WERI-Rb-1 (cell line): ENCODE measurements at places on chromosomes 4 and X.

GRCh38 chrX:6313356-6313755 lies 84.7 kb upstream of the NLGN4X start:
- no peak for DNase-seq

DNA sequence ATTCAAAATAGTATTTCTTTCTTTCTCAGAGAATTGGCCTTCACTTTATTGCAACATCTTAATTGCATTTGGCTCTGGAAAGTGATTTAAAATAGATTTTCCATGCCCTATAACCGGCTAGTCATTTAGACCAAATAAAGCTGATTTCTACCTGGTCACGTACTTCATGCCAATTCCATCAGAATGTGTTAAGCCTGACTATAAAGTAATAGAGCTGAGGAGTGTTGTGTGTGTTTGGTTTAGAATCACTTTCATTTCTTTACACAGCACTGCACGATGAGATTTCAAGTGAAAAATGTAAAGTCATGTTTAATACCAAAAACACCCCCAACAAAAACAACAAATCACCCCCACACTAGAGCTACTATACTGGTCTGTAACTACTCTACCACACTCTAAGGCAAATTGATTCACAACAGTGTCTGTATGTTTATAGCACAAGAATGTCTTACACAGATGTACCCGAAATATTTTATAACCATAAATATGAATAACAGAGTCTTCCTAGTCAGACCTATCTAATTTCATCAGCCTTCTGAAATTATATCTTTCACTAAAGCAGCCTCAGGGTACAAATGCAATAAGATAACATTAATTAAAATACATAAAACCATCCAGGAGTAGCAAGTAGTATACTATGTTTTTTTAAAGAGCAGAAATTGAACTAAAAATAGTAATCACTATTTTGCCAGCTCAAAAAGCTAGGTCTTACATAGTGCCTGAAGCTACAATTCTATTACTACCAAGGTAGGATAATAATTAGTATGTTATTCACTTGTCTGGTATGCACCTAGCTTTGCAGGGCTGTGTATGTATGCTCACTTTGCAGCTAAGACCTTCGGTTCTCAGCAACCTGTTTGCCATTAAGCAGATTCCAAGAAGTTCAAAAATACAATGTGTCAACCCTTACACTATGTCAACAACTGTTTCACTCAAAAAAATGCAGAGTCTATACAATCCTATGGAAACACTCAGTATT lies 28.4 kb downstream of the APBB2 start:
- DNase-seq: no peak

- no peak for DNase-seq
These were observed 159.2 kb upstream of the NDST4 start for GRCh38 chr4:115272594-115272993.

GRCh38 chr4:173919196-173919595 lies 364.3 kb downstream of the FBXO8 start:
- DNase-seq: no peak

GRCh38 chr4:34720571-34720970 lies 1523.7 kb downstream of the ARAP2 start:
- DNase-seq: no peak

- no peak for DNase-seq
These were observed 18.3 kb upstream of the RPS6KA3 start for GRCh38 chrX:20284992-20285391.

DNA sequence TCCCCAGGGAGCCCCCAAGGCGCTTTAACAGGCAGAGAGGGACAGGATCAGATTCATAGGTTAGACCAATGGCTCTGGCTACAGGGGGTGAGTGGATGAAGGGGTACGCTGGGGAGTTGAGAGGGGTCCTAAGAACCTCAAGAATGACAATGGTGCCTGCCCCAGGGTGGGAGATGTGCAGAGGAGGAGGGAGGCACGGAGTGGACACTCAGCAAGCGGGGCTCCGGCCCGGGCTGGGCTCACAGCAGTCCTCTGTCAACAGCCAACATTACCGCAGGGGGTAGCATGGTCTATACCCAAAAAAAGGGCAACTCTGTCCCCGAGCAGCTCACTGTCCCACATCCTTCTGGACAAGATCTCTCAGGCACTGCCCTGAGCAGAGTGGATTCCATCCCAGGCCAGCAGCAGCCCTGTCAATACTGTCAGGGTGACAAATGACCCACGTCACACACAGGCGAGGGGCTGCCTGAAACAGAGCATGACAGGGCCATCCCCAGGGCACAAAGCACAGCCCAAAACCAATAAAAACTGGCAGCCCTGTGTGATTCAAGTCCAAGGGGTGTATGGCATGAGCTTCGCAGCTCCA lies 47.7 kb upstream of the PPP2R2C start:
- no peak for DNase-seq

- no peak for DNase-seq
These were observed 103.3 kb upstream of the FAT1 start for GRCh38 chr4:186826846-186827533.

GRCh38 chr4:20248155-20248558 lies 3.5 kb upstream of the SLIT2 start:
- peak; percentile 22 for DNase-seq

DNA sequence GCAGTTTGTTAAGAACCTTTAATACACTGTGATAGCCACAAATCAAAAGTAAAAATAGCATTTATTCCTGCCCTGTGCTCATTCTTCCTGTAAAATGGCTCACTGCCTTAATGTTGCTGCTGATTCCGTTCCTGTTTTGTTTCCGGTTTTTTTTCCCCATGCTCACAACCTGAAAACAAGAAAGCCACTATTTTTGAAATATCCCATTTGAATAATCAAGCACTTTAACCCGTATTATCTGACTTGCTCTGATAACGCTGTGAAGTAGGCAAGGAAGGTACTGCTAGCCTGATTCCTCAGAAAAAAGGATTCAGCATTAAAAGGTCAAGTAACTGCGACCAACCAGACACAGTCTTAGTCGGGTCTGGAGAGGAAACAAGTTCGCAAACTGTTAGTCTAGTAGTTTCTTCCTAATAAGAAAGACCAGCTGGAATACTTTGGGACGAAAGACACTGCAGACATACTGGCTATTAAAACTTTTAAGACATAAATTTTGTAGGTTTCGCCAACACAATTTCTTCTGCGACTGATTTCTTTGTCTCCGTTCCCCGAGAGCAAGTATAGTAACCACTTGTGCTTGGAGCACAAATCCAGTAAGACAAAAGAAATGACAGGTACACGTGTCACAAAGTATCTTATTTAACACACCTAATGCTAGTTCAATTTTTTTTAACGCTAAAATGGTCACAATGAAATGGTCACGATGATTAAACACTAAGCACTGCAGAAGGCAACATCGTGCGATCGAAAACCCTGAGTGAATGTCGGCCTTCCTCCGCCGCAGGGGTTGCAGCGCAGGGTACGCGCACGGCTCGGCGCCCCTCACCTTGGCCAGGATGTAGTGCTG lies 802 bp downstream of the COX18 start:
- DNase-seq: no peak

GRCh38 chr4:38925492-38926413 lies 58.1 kb downstream of the FAM114A1 start:
- no peak for DNase-seq

GRCh38 chrX:146224442-146224841 lies 406.8 kb downstream of the SLITRK2 start:
- no peak for DNase-seq

- no peak for DNase-seq
These were observed 40.0 kb upstream of the DHX15 start for GRCh38 chr4:24624381-24624780.

DNA sequence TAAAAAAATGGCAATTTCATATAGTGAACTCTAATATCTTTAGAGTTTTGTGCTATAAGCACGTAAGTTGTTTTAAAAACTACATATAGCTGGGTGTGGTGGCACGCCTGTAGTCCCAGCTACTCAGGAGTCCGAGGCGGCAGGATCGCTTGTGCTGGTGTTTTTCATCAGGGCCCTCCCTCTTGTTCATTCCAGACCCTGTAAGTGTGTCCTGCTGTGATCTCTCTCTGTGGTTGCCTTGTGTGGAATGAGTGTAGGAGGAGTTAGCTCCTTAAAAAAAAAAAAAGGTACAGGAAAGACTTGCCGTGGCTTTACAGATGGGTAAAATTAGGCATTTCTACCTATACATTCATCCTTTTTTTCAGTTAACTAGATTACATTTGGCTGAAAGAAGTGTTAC lies 35.4 kb downstream of the RBBP7 start:
- no peak for DNase-seq

DNA sequence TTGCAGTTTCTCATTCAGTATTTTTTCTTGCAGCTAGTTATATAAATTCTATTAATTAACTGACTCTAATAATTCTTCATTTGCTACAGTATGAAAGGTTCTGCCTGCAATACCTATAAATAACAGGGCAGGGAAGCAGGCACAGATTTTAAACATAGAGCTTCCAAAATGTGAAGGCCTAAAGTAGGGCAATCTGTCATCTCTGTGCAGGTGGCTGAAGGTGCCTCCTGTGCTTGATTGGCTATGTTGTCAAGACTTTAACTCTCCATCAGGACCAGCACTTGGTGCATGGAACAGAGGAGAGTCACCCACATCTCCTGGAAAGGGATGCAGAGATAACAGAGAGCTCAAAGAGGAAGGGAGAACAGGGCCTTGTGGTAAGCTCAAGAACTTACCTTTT lies 75.2 kb upstream of the TSPAN5 start:
- no peak for DNase-seq

GRCh38 chr4:99720206-99720605 lies 62.6 kb upstream of the C4orf54 start:
- peak; percentile 42 for DNase-seq

- no peak for DNase-seq
These were observed 54.4 kb downstream of the ADD1 start for GRCh38 chr4:2898001-2898400.

- no peak for DNase-seq
These were observed 1024.5 kb upstream of the PCDH10 start for GRCh38 chr4:132124624-132124974.
